ENCODE measurements at places on chromosomes 11 and 22.

- DNase-seq, result no peak
Measured at GRCh38 chr11:131980199-131980598, 609.8 kb downstream of the NTM start.

DNA sequence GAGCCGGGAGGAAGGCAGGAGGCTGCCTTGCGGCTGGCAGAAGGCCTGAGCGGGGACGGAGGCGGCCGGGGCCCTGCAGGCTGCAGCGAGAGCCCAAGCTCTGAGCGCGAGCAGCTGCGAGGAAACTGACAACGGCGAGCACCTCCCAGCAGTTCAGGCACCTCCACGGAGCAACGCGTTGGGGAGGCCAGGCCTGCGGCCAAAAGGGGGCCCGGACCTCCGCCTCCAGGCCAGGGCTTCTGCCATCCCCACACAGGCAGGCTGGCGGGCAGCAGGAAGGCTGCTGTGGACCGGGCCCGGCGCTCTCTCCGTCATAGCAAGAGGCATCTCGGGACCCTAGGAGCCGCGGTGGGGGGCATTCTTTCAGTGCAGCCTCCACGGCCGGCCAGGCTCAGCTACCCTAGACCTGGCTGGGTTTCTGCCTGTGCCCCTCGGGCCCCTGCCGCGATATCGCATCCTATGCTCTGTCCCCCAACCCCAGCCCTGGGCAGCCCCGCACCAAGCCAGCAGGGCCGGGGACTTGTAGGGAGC lies 22.9 kb upstream of the SLC22A12 start:
- no peak for DNase-seq

GRCh38 chr22:37343348-37343747 lies 61.0 kb downstream of the CYTH4 start:
- no peak for DNase-seq

- no peak for DNase-seq
Measured at GRCh38 chr11:33696931-33697638, 3.5 kb downstream of the C11orf91 start.
